Thymus (tissue), 14 donors: ENCODE measurements at places on chromosomes 6 and 20. TPM values are rescaled to one million over a fixed set of nuclear protein-coding genes. Genes with fewer than 3 reads are reported as not detected.

Gene MTO1
- total RNA-seq: 25.1 TPM

Gene TINAG
- not detected for total RNA-seq

Gene BMP7
- 6.3 TPM for total RNA-seq

Gene GTSF1L
- total RNA-seq: 0.14 TPM

Gene IP6K3
- 0.28 TPM for total RNA-seq

DNA sequence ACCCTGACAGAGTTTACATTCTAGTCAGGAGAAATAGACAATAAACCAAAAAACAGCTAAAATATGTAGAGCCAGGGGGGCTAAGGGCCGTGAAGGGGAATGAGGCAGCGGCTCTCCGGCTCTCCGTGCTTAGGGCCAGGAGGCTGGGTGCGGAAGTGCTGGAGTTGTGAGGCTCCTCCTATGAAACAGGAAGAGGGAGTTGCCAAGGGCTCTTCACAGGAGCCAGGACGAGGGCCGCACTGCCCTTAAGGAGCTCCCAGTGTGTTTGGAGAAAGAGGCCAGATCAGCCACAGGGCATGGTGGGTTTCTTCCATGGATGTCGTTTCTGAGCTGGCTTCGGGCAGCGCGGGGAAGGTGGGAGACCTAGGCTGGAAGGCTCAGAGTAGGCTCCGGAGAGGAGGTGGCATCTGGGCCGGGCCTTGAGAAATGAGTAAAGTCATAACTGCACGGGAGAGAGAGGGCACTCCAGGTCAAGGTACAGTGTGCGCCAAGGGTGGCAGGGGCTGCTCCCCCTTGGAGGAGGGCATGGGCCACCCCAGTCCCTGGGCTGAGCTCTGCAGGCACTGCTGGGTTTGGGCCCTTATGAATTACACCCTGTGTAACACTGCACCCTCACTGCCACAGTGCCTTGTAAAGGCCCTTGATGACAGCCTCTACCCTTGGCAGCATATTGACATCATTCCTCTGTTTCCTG is 20.8 kb upstream of the MLN start:
- H3K4me3 ChIP-seq: no peak overlapping the region
- no peak overlapping the region for H3K27ac ChIP-seq
- no peak for DNase-seq
- H3K4me1 ChIP-seq: no peaks in the 10 kb centered on the region
- no peaks in the 10 kb centered on the region for H3K27me3 ChIP-seq

GRCh38 chr6:132076452-132076851 is 125.3 kb upstream of the CCN2 start:
- H3K27me3 ChIP-seq: no peaks in the 10 kb centered on the region
- H3K36me3 ChIP-seq: no peaks in the 10 kb centered on the region
- no peak for DNase-seq
- no peak overlapping the region for H3K4me3 ChIP-seq

Gene PAK1IP1
- 18.0 TPM for total RNA-seq

- no peak overlapping the region for H3K4me3 ChIP-seq
- no peak overlapping the region for H3K27ac ChIP-seq
- DNase-seq: no peak
These were observed 27.6 kb upstream of the CGA start for GRCh38 chr6:87122477-87122876.

GRCh38 chr20:18166241-18166881 is 28.7 kb downstream of the KAT14 start:
- H3K36me3 ChIP-seq: peaks cover 28% of the 10 kb centered on the region
- no peak for DNase-seq
- no peak overlapping the region for H3K4me3 ChIP-seq
- no peaks in the 10 kb centered on the region for H3K4me1 ChIP-seq
- no peak overlapping the region for H3K27ac ChIP-seq
- no peaks in the 10 kb centered on the region for H3K27me3 ChIP-seq

DNA sequence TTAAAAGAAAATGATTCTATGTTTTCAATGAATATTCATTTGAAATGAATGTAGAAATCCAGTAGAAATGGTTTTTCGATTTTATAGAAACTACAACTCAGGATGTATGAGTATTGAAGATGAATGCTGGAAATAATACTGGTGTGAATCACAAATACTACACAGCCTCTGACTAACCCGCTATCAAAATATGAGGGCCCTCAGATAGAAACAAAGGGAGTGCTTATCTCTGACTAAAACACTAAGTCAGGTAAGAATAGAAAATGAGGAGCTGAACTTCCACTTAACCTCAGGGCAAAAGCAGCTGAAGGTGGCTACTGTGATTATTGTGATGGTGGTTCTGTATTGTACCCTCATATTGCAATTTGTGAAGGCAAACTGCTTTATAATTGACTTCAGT is 220.9 kb upstream of the RNF217 start:
- H3K27ac ChIP-seq: no peak overlapping the region
- H3K36me3 ChIP-seq: no peaks in the 10 kb centered on the region
- no peaks in the 10 kb centered on the region for H3K27me3 ChIP-seq

DNA sequence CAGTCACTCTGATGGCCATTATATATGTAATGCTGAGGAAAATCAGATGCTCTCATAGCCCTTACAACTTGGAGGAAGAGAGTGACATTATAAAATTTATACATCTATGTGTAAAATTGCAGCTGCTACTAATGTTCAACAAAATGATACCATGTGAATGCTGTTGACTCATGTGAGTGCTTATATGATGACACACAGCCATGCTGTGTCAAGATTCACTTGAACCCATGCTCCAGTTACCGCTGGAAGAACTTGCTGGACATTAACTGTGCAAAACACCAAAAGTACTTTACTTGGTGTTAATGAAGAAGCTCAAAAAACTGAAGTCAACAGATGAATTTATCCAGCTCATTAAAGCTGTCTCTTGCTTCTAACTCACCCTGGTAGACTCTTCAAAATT is 318.9 kb upstream of the PLCB4 start:
- H3K36me3 ChIP-seq: no peaks in the 10 kb centered on the region
- H3K4me3 ChIP-seq: no peak overlapping the region
- DNase-seq: no peak
- H3K27ac ChIP-seq: no peak overlapping the region
- H3K4me1 ChIP-seq: no peaks in the 10 kb centered on the region

- no peaks in the 10 kb centered on the region for H3K36me3 ChIP-seq
- H3K27me3 ChIP-seq: peaks cover 41% of the 10 kb centered on the region
- H3K27ac ChIP-seq: no peak overlapping the region
- no peak overlapping the region for H3K4me3 ChIP-seq
- DNase-seq: no peak
These were observed 640 bp downstream of the LRRN4 start for GRCh38 chr20:6053064-6053775.

Gene DEFB121
- total RNA-seq: not detected

DNA sequence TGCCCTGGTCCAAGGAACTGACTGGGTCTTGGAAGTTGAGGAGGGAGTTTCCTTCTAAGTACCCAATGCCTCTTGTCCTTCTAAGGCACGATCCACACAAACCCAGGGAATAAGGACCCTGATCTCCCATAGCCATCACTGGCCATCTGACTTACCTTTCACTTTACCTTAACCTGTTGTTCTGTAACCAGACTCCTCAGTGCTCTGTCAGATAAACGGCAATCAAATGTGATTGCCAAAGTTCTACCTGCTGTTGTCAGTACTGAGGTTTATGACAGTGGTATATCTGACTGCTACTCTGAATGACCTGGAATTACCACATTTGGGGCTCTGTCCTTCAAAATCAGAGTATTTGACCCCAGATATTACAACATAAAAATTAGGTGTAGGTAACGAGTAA is 49.8 kb downstream of the HMGN3 start:
- no peak for DNase-seq
- no peaks in the 10 kb centered on the region for H3K4me1 ChIP-seq
- H3K36me3 ChIP-seq: no peaks in the 10 kb centered on the region
- H3K4me3 ChIP-seq: no peak overlapping the region
- no peaks in the 10 kb centered on the region for H3K27me3 ChIP-seq
- H3K27ac ChIP-seq: no peak overlapping the region

- no peaks in the 10 kb centered on the region for H3K36me3 ChIP-seq
- no peak for DNase-seq
- H3K27ac ChIP-seq: no peak overlapping the region
These were observed 5.3 kb downstream of the KCNB1 start for GRCh38 chr20:49477200-49477599.

- no peak overlapping the region for H3K4me3 ChIP-seq
- H3K4me1 ChIP-seq: no peaks in the 10 kb centered on the region
- H3K36me3 ChIP-seq: no peaks in the 10 kb centered on the region
- H3K27ac ChIP-seq: no peak overlapping the region
- no peak for DNase-seq
- no peaks in the 10 kb centered on the region for H3K27me3 ChIP-seq
These were observed 43.3 kb upstream of the TNFRSF21 start for GRCh38 chr6:47352966-47353365.

GRCh38 chr6:104413767-104414166 is 446.0 kb downstream of the HACE1 start:
- no peak overlapping the region for H3K4me3 ChIP-seq
- H3K36me3 ChIP-seq: no peaks in the 10 kb centered on the region
- no peak overlapping the region for H3K27ac ChIP-seq
- H3K27me3 ChIP-seq: no peaks in the 10 kb centered on the region

DNA sequence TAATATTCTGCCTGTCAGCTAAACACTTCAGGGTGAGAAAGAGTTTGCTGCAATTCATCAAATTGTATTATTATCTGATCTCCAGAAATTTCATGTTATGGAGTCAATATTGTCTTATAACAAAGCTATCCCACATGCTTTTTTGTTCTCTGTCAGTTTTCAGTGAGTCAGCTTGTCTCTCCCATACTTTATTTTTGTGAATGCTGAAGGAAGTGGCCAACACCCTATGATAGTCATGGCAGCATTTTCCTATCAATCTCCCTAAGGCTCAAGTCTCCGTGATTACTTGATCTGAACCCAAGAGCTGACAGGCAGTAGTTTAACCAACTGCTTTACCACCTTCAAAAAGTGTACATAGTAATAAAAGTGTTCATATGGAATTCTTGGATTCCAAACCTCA is 42.2 kb downstream of the RFPL4B start:
- no peak for DNase-seq
- no peak overlapping the region for H3K27ac ChIP-seq
- H3K27me3 ChIP-seq: no peaks in the 10 kb centered on the region
- H3K4me3 ChIP-seq: no peak overlapping the region
- H3K4me1 ChIP-seq: no peaks in the 10 kb centered on the region
- H3K36me3 ChIP-seq: no peaks in the 10 kb centered on the region

DNA sequence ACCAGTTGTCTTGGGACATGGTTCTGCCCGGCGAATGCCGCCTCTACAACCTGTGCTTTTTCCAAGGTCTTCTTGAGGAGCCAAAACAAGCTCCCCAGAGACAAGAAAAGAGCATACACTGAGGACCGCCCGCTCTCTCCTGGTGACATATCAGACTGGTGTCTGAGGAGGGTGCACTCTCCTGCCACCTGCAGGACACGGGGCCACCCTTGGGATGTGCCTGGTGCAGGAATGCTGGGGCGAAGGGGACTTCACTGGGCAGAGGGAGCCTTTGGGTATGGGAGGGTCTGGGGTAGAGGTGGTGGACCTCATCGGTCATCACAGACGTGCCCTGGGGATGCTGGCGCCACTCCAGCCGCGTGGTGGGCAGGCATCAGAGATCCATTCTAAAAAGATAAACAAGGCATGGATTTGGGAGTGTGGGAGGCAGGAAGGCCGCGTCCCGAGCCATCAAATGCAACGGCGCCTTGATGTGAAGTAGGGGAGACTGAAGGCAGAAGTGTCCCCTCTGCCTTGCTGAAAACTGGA is 163.3 kb downstream of the CD83 start:
- H3K27ac ChIP-seq: no peak overlapping the region
- no peaks in the 10 kb centered on the region for H3K36me3 ChIP-seq
- DNase-seq: no peak
- peaks cover 34% of the 10 kb centered on the region for H3K4me1 ChIP-seq

DNA sequence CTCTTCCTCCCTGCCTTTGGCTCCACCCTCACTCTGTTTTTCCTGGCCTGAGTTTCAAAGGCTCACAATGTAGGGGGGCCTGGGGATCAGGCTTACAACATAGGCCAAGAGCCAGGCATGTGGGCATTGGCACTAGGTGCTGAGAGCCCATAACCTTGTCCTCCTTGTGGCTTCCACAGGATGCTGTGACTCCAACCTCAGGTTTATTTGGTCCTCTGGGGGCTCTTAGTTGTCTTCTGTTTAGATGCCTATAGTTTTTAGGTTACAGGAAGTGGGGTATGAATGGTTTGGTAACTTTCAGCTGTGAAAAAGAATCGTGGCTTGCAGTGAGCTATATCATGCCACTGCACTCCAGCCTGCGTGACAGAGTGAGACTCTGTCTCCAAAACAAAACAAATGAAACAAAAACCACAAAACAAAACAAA is 25.6 kb downstream of the MMP24 start:
- H3K4me1 ChIP-seq: no peaks in the 10 kb centered on the region
- no peak overlapping the region for H3K4me3 ChIP-seq
- DNase-seq: peak; percentile 32
- no peaks in the 10 kb centered on the region for H3K36me3 ChIP-seq
- no peaks in the 10 kb centered on the region for H3K27me3 ChIP-seq
- H3K27ac ChIP-seq: peak overlapping the region; percentile 88

GRCh38 chr6:148445620-148446019 is 103.0 kb downstream of the SASH1 start:
- peaks cover 4% of the 10 kb centered on the region for H3K27me3 ChIP-seq
- H3K4me1 ChIP-seq: peaks cover 4% of the 10 kb centered on the region
- H3K27ac ChIP-seq: no peak overlapping the region
- no peak for DNase-seq
